ENCODE measurements at places on chromosomes 13 and 19. TPM values are rescaled to one million over a fixed set of nuclear protein-coding genes. Genes with fewer than 3 reads are reported as not detected.

GRCh38 chr13:34421347-34421719 is 520.7 kb upstream of the NBEA start:
- no peak for DNase-seq

DNA sequence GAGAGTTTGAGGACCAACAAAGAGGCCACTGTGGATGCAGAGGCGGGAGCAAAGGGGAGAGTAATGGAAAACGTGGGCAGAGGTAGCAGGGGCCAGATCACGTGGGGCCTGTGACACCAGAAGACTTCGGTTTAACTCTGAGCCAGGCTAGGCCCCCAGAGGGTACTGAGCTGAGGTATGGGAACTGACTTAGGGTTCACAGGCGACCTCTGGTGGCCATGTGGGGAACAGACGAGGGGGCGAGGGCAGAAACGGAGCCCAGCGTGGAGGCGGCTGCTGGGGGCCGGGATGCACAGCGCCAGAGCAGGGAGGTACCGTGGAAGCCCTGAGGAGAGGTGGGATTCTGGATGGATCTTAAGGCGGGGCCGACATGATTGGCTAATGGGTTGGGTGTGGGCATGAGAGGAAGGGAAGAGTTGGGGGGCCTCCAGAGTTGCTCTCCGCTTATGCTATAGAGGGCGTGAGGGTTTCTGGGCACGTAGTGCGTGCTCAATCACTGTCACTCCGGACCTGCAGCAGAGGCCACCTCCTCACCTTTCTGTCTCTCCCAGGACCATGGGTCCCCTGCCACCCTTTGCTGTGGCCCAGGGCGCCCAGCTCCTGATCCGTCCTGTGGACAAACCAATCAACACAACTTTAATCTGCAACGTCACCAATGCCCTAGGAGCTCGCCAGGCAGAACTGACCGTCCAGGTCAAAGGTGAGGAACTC is 13.7 kb downstream of the PVR start:
- peak; percentile 81 for DNase-seq

DNA sequence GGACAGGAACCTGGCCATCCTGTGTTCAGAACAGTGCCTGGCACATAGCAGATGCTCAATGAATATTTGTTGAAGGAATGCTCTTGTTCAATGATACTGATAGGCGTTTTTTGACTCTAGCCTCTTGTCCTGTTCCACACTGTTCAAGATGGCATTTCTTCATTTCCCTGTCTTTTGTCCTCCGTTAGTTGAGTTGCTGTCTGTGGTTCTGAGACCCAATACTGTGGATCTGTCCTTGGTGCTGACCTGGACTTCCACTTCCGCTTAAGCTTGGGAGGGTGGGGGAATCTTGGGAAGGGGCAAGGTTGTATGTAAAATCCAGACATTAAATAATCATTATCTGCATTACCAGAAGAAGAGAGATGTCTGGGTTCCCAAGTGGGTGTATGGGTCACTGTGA is 8.3 kb upstream of the KCNN4 start:
- DNase-seq = peak; percentile 79

- DNase-seq = no peak
Observed at GRCh38 chr13:95039415-95039814, 261.8 kb downstream of the ABCC4 start.

DNA sequence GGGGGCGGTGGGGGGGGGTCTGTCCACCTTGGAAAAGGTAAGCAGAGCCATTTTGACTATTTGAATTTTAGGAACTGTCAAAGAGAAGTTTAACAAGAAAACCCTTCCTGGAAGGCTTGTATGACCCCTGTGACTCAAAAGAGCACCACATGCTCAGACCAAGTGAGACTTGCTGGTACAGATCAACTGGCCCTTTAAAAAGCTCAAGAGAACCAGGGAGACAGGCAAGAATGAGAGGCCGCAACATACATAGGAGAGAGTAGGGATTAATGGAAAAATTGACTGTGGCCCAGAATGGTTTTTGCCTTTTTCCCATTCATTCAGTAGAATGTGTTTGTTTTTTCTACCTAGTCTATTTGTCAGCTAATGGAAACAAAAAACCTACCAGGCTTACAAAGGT is 26.2 kb upstream of the ATP8A2 start:
- no peak for DNase-seq

GRCh38 chr19:49071860-49072547 is 495 bp downstream of the KCNA7 start:
- peak; percentile 83 for DNase-seq

- DNase-seq = no peak
Observed at GRCh38 chr13:82688400-82688994, 1193.8 kb downstream of the SLITRK1 start.

- no peak for DNase-seq
Observed at GRCh38 chr19:30160426-30160825, 211.8 kb upstream of the ZNF536 start.

DNA sequence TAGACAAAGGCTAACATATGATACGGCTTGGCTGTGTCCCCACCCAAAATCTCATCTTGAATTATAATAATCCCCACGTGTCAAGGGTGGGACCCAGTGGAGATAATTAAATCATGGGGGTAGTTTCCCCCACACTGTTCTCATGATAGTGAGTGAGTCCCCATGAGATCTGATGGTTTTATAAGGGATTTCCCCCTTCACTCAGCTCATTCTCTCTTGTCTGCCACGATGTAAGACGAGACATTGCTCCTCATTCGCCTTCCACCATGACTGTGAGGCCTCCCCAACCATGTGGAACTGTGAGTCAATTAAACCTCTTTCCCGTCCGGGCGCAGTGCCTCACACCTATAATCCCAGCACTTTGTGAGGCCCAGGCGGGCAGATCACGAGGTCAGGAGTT is 143.5 kb downstream of the RXFP2 start:
- no peak for DNase-seq

DNA sequence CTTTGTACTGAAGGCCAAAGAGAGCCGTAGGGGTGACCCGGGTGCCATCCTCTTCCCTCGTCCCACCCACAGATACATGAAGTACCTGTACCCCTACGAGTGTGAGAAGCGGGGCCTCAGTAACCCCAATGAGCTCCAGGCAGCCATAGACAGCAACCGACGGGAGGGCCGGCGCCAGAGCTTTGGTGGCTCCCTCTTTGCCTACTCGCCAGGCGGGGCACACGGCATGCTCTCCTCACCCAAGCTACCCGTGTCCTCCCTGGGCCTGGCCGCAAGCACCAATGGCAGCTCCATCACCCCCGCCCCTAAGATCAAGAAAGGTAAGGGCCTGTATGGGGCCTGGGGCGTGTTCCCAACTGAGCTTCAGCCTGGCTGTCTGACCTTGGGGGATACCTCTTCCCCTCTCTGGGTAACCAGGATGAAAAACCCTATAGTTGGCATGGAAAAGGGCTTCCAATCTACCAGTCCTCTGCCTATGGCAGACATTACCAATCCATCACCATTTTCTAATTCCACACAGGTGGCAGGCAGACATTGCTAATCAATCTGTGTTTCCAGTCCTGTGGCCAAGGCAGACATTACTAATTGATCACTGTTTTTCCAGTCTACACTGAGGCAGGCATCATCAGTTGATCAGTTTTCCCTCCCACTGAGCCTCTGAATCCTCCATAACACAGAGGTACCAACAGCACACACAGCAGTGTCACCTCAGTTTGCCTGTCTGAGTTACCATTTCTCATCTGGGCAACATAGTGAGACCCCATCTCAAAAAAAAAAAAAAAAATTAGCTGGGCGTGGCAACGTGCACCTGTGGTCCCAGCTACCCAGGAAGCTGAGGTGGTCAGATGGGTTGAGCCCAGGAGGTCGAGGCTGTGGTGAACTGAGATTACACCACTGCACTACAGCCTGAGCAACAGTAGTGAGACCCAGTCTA is 19.1 kb upstream of the WDR18 start:
- DNase-seq = no peak

- peak; percentile 95 for DNase-seq
Observed at GRCh38 chr19:14536926-14537692, 7.7 kb downstream of the TECR start.

DNA sequence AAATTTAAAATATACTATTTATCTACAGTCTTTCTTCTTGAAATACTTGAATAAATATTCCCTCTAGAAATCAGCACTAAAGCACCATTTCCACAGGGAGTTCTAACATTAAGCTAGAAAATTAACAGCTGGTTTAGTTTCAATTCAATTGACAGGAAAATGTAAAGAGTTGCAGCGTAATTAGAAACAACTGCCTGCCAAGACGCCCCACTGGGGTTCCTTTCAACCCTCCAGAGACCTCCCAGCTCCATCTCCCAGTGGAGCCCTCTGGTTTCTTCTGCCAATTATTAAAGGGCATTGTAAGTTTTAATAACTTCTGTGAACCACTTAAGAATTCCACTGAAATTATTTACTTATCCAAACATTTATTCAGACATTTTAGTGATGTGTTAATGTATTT is 4.2 kb downstream of the GJA3 start:
- DNase-seq = peak; percentile 55

GRCh38 chr19:50565984-50566903 is 2.0 kb downstream of the LRRC4B start:
- DNase-seq = peak; percentile 74

DNA sequence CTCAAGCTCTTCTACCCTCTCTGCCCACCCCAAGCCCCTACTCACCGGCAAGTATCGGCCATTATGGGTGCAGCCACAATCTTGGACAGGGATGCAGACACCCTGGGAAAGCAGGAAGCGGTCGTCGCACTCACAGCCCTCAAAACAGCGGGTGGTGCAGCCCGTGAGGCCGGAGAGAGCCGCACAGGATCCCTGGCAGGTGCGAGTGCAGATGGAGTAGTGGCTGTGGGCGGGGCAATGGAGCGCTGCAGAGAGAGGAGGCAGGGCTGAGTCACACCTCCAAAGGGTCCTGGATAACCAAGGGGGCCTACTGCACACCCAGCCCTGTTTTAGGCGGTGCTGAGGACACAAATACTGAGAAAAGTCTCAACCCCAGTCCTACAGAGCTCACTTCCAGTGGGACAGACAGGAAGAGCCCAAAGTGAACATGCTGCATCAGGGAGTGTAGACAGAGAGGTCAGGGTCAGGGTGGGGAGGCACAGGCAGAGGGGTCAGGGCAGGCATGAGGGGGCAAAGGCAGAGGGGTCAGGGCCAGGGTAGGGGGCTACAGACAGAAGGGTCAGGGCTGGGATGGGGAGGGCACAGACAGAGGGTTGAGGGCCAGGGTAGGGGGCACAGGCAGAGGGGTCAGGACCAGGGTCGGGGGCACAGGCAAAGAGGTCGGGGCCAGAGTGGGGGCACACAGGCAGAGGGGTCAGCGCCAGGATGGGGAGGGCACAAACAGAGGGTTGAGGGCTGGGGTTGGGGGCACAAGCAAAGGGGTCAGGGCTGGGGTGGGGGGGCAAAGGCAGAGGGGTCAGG is 24.2 kb upstream of the FBL start:
- DNase-seq = peak; percentile 52

DNA sequence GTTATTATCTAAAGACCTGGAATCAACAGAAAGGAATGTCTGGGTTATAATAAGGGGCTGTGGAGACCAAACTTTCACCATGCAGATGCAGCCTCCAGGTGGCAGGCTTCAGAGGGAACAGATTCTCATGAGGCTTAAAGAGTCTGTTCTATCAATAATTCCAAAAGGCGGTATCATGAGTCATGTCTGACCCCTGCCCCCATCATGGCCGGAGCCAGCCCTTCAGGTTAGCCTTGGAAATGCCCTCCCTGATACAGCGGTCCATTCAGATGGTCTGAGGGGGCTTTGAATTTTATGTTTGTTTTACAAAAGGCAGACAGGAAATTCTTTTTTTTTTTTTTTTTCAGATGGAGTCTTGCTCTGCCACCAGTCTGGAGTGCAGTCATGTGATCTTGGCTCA is 21.7 kb upstream of the LAMP1 start:
- DNase-seq = peak; percentile 61

DNA sequence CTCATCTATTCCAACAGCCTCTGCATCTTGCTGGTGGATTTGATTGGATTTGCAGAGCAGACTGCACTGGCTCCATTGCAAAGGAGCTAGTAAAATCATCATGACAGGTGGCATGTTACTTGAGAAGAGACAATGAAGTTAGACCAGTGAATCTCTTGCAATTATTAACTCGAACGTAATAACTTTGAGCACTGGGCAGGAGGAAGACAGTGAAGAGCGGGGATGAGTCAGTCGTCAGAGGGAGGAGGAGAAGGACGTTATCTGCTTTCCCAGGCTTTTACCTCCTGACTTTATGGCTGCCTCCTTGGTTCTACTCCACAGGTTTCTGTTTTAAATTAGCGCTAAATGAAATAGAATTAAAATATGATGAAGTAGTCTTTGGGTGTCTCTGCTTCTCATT is 257.8 kb upstream of the IPO5 start:
- no peak for DNase-seq

DNA sequence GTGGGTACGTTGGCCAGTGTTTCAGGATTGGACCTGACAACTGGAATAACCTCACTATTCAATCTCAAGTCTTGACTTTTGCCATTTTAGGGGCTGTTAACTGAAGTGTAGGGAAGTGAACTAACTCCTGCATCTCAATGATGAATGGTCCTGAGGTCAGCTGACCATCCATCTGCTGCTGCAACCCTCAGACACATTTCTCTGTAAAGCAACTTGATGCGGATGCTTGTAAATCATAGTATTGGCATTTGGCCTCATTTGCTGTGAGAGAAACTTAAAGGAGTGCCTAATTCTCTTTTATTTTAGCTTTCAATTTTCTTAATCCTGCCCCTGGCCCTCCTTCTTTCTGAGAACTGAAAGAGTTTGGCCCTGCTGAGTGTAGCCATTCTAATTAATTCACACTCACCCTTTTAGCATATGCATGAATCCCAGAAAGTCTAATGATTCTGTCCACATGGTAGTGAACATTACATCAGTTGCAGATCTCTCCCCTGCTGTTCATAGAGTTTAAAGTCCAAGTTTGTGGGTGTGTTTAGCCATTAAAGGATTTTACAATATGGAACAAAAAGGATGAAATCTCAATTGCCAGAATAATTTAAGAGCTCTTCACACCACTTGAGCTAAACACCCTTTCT is 1531.4 kb upstream of the SLC10A2 start:
- DNase-seq = peak; percentile 2

GRCh38 chr19:1527650-1528309 is 3.9 kb downstream of the PLK5 start:
- no peak for DNase-seq

DNA sequence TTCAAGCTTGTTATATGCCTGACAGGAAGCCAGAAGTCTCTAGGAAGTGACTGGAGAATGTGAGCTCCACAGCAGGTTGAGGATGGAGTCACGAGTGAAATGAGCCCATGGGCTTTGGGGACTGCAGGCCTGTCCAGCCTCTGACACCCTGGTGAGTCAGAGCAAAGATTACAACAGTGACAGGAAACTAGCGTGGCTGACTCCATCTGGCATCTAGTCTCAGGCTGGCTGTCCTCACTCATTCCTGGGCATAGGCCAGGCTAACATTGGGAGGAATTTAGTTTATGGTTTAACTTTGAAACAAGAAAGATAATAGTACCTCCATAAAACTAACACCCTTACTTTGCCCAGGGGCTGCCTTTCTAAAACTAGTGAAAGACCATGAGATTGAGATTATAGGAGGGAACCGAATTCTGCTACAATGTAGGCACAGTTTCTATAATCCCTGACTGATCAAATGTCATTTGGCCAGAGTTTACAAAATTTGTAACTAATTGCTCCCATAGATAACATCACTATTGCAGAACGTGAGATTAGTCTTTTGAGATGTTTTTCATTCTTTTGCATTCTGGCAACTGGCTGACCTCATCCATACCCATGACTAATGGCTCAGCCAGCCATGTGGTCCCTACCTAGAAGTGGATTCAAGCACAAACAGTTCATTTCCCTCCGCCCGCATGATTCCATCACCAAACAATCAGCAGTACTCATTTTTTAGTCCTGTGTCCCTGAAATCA is 28.4 kb downstream of the PSG1 start:
- DNase-seq = no peak

- DNase-seq = no peak
Observed at GRCh38 chr19:33405553-33406461, 32.3 kb downstream of the CEBPG start.

GRK1 gene
- 0.40 TPM for total RNA-seq

DAND5 gene
- 0.07 TPM for total RNA-seq

MBNL2 gene
- total RNA-seq = 25.0 TPM

PIBF1 gene
- total RNA-seq = 23.5 TPM

All from neural progenitor cell (in vitro differentiated cells).